RCC 7860 (cell line): ENCODE measurements at places on chromosomes 11 and 22.

DNA sequence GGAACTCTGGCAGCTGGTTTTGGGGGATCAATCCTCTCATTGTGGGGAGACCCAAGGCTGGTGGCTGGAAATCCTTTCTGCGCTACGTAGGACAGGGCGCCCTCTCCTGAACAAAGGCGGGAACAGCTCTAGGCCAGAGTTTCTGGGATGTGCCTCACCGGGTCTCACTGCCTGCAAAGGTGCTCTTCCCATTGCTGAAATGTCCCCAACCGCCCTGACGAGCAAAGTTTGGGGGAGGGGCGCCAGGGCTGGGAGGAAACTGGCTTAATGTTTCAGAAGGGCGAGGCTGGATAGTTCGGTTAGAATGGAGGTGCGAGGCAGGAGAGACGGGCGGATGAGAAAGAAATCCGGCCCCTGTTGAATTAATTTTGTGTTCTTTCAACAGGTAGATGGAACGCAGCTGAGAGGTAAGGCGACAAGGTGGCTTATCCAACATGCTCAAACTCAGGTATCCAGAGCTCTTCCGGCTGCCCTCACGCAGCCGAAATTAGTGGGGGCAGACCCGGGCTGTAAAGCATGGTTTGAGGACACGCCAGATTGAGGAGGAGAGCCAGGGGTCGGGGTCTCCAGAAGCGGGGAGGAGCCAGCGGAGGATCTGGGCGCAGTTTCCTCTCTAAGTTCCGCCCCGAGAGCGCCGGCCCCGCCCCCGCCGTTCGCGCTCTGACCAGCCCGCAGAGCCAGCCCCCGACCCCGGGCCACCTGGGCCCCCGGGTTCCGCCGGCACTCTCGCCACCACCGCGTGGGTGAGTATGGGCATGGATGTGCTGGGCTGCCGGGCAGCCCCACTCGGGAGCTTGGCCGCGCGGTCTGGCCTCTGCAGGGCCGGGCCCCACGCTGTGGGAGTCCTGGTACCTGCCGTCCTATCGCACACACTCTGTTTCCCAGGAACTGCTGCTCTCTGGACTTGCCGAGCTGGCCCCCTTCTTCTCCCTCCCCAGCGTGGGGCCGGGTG is at the start of gene PGAP2:
PGAP2 (plus strand) TSS at position 652 of the 952 bp plus-strand sequence. CDS start 2,700 bp downstream, outside the sequence.
- DNase-seq: no peak

GRCh38 chr22:20904008-20904979 is 12.9 kb upstream of the CRKL start:
- DNase-seq: peak; percentile 59

DNA sequence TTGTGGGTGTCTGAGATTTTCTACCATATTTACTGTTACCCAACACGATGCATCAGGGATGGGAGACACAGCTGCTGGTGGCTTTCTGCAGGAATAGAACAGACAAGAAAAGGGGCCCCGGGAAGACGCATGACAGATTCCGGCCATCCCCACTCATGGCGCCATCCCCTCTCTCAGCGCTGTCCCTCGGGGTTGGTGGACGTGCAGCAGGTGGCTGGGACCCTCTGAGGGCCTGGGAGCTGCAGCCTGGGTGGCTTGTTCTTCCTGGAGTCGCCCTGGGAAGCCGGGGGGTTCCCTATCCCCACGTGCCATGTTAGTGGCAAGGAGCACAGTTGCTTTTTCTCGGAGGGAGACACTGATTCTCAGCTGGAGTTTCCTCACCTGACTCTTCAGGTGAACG is 1123.3 kb downstream of the BRD1 start:
- no peak for DNase-seq

DNA sequence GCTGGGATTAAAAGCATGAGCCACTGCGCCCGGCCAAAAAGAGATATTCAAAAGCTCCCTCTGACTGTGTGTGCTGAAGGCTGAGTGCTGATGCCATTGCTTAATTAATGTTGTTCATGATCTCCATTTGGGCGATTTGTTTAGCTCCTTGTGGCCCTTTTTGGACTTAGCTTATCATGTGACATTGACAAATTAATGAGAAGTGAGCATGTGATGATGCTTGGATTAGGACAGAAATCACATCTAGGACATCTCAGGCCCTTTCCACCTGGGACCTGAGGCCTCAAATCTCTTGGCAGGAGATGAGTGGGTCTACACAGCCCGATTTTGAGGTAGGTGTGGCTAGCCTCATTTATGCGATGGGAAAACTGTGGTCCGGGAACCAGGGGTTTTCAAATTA is 10.4 kb downstream of the EHF start:
- DNase-seq: no peak

DNA sequence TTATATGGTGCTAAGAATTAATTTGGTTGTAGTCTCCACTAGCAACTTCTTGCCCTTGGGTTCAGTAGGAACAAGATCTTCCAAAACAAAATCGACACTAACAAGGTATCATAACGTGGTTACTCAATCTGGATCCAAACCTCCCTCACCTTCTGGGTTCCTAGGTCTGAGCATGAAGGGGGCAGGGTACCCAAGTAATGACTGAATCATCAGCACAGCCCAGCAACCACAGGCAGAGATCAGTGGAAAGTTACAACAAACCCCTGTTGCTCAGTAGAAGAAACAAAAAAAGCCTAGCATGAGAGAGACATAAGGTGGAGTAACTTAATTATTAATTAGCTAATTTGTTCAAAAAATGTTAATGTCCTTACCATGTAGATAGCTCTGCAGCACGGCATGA is 221.4 kb downstream of the BLID start:
- no peak for DNase-seq

DNA sequence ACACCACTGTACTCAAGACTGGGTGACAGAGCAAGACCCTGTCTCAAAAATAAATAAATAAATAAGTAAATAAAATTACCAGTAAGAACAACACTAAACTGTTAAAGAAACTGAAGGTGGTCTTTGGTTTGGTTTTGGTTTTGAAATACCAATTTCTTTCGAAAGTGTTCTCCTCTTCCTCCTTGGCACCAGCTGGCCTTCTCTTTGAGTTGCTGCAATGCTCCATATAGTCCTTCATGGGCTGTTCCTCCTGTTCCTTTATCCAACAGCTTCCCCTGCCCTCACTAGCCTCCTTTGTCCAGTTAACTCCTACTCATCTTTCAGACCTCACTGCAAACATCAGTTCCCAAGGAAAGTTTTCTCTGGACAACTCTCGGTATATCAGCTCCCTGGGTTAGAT is 5.0 kb upstream of the UVRAG start:
- DNase-seq: no peak

- no peak for DNase-seq
These were observed 34.7 kb downstream of the CERK start for GRCh38 chr22:46703171-46703995.

DNA sequence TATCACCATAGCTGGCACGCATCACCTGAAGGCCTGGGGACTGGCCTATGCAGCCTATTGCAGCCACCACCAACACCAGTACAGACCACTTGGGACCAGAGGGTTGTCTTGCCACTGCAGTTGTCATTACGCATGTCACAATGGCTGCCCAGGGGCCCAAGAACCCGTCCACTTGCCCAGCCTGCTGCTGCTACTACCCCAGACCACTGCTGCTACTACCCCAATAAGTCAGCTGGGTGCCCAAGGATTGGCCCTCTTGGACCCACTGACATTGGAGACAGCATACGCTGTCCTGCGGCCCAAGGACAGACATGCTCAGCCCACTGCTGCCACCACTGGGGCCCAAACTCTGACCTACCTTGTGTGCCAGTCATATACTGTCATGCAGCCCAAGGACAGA is 102.7 kb upstream of the OR9Q1 start:
- no peak for DNase-seq
